ENCODE measurements at places on chromosomes 2 and 18. TPM values are rescaled to one million over a fixed set of nuclear protein-coding genes. Genes with fewer than 3 reads are reported as not detected.

GRCh38 chr18:49757513-49758262 lies 55.6 kb downstream of the ACAA2 start:
- no peak for DNase-seq
- H3K4me1 ChIP-seq: no peaks in the 10 kb centered on the region
- no peaks in the 10 kb centered on the region for H3K27me3 ChIP-seq
- no peak overlapping the region for H3K4me3 ChIP-seq
- no peak overlapping the region for H3K27ac ChIP-seq
- H3K36me3 ChIP-seq: no peaks in the 10 kb centered on the region

- peak; percentile 38 for DNase-seq
- no peak overlapping the region for H3K4me3 ChIP-seq
- H3K27ac ChIP-seq: no peak overlapping the region
These were observed 180.6 kb downstream of the FSIP2 start for GRCh38 chr2:185919155-185919554.

GRCh38 chr2:24115057-24115456 lies 8.1 kb downstream of the PFN4 start:
- DNase-seq: no peak
- H3K4me3 ChIP-seq: no peak overlapping the region
- H3K27me3 ChIP-seq: no peaks in the 10 kb centered on the region
- H3K36me3 ChIP-seq: no peaks in the 10 kb centered on the region
- no peaks in the 10 kb centered on the region for H3K4me1 ChIP-seq
- no peak overlapping the region for H3K27ac ChIP-seq

- H3K27ac ChIP-seq: no peak overlapping the region
- H3K4me1 ChIP-seq: no peaks in the 10 kb centered on the region
- no peak overlapping the region for H3K4me3 ChIP-seq
- H3K36me3 ChIP-seq: no peaks in the 10 kb centered on the region
- H3K27me3 ChIP-seq: no peaks in the 10 kb centered on the region
- DNase-seq: peak; percentile 76
These were observed 66.5 kb upstream of the THUMPD2 start for GRCh38 chr2:39845460-39846146.

GRCh38 chr2:67729474-67729873 lies 332.3 kb downstream of the ETAA1 start:
- DNase-seq: no peak
- no peak overlapping the region for H3K27ac ChIP-seq
- H3K27me3 ChIP-seq: no peaks in the 10 kb centered on the region
- no peaks in the 10 kb centered on the region for H3K36me3 ChIP-seq
- no peaks in the 10 kb centered on the region for H3K4me1 ChIP-seq

GRCh38 chr2:166700079-166700478 lies 188.2 kb upstream of the XIRP2 start:
- peak; percentile 60 for DNase-seq
- no peak overlapping the region for H3K4me3 ChIP-seq
- H3K36me3 ChIP-seq: no peaks in the 10 kb centered on the region
- no peak overlapping the region for H3K27ac ChIP-seq

GRCh38 chr2:186459009-186459408 lies 27.1 kb upstream of the ZC3H15 start:
- H3K36me3 ChIP-seq: no peaks in the 10 kb centered on the region
- H3K27me3 ChIP-seq: no peaks in the 10 kb centered on the region
- no peak overlapping the region for H3K4me3 ChIP-seq

PLA2R1 gene
- 8.3 TPM for total RNA-seq

DNA sequence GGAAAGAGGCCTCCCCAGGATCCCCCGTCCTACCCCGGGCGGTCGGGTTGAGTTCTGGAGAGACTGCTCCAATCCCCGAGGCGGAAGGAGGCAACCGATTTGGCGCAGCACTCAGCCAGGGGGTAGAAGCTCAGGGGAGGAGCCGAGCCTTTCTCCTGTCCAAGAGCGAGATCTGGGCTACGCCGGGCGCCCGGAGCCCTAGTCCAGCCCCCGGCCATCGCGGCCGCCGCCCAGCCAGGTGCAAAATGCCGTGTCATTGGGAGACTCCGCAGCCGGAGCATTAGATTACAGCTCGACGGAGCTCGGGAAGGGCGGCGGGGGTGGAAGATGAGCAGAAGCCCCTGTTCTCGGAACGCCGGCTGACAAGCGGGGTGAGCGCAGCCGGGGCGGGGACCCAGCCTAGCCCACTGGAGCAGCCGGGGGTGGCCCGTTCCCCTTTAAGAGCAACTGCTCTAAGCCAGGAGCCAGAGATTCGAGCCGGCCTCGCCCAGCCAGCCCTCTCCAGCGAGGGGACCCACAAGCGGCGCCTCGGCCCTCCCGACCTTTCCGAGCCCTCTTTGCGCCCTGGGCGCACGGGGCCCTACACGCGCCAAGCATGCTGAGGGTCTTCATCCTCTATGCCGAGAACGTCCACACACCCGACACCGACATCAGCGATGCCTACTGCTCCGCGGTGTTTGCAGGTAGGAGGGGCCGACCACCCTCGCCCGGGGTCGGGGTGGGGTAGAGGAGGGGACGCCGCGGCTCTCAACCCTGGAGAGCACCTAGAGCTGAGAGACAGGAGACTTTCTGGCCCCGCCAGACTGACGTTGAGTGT lies at the start of gene DYSF:
Gene DYSF (plus strand): TSS at position 158 of the 817 bp plus-strand sequence.
- no peaks in the 10 kb centered on the region for H3K36me3 ChIP-seq
- peaks cover 22% of the 10 kb centered on the region for H3K27me3 ChIP-seq
- no peaks in the 10 kb centered on the region for H3K4me1 ChIP-seq
- H3K27ac ChIP-seq: no peak within 1 kb of the TSS
- H3K4me3 ChIP-seq: peak within 1 kb of the TSS; percentile 27

DNA sequence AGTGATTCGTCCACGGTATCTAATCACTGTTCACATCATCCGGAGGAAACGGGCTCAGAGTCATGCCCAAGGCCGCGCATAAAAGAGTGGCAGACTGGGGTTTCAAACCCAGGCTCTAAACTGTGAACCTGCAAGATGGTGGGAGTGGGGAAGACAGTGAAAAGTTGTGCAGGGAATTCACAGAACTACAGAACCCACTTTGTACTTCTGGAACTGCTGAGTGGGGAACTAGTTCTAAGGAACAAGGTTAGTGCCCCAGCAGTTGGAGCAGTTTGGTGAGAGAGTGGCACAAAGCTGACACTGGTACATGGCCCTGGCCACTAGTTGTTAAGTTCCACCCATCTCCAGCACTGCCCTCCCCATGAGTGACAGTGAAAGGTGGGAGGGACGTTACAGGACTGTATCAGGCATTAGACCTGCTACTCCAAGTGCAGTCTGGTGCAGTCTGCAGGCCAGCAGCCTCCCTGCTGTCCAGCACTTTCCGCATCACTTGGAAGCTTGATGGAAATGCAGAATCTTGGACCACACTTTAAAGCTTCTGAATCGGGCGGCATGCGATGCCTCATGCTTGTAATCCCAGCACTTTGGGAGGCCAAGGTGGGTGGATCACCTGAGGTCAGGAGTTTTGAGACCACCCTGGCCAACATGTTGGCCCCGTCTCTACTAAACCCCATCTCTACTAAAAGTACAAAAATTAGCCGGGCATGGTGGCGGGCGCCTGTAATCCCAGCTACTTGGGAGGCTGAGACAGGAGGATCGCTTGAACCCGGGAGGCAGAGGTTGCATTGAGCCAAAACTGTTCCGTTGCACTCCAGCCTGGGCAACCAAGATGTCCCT lies 47.3 kb downstream of the C2orf42 start:
- peak overlapping the region; percentile 94 for H3K27ac ChIP-seq
- peak overlapping the region; percentile 56 for H3K4me3 ChIP-seq
- H3K36me3 ChIP-seq: no peaks in the 10 kb centered on the region
- DNase-seq: peak; percentile 36
- no peaks in the 10 kb centered on the region for H3K27me3 ChIP-seq

GRCh38 chr2:10863837-10864236 lies 47.9 kb upstream of the KCNF1 start:
- H3K27me3 ChIP-seq: peaks cover 22% of the 10 kb centered on the region
- DNase-seq: peak; percentile 12
- H3K4me3 ChIP-seq: no peak overlapping the region
- H3K27ac ChIP-seq: no peak overlapping the region

DNA sequence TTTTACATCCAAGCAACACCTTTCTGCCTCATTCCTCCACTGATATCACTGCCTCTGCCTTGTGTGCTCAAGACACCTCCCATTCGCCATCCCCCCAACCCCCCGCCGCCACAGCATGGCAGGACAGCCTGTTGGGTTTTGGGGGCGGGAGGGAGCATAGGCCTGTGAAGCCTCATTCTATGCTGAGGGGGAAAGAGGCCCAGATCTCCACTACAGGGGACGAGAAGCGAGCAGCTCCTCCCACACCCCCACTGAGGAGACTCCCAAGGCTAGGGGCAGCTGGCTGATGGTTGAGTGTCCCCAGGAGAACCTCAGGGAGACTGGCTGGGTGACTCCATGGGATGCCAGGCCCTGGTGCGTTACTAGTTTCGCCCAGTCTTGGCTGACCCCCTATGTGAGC lies 214.3 kb upstream of the SIX2 start:
- no peak for DNase-seq
- H3K36me3 ChIP-seq: no peaks in the 10 kb centered on the region
- no peak overlapping the region for H3K27ac ChIP-seq
- no peaks in the 10 kb centered on the region for H3K4me1 ChIP-seq

BMP10 gene
- total RNA-seq: not detected

DNA sequence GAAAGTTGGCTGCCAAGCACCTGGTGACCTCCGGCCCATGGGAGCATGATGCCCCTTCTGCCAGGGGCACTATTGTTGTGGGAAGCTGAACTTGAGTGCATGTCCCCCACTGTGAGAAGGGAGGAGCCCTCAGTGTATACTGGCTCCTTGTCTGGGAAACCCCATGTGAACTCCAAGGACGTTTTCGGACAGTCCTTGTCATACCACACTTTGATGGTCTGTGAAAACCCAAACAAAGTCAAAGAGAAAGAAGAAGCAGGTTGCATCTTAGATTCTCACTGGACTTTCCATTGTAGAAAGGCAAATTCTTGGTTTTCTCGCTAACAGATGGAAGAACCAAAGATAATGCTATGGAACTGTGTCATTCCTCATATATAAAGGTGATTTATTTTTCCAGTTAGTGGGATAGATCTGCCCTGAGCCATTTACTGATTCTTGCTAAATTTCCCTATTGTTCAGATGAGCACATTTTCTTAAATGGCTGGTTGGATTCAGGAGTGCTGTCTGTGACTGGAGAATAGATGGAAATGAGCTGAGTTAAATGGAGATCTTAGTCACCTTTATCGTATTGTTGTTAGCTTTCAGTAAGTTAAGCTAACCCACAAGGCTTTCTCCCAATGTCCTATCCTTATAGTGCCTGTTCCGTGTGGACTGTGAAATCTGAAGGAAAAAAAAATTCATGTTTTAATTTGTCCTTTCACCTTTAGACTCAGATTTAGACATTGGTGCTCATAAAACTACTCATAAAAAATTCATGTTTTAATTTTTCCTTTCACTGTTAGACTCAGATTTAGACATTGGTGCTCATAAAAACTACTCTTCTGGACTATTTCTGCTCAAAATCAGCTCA lies 166.6 kb downstream of the ACTR3 start:
- no peaks in the 10 kb centered on the region for H3K27me3 ChIP-seq
- H3K4me3 ChIP-seq: no peak overlapping the region
- no peak overlapping the region for H3K27ac ChIP-seq
- no peaks in the 10 kb centered on the region for H3K36me3 ChIP-seq

GRCh38 chr2:67719351-67719750 lies 322.2 kb downstream of the ETAA1 start:
- no peak overlapping the region for H3K4me3 ChIP-seq
- no peak for DNase-seq
- H3K27ac ChIP-seq: no peak overlapping the region
- H3K4me1 ChIP-seq: no peaks in the 10 kb centered on the region

GRCh38 chr2:138424436-138425140 lies 77.0 kb upstream of the SPOPL start:
- H3K4me1 ChIP-seq: peaks cover 4% of the 10 kb centered on the region
- no peaks in the 10 kb centered on the region for H3K27me3 ChIP-seq
- no peak overlapping the region for H3K4me3 ChIP-seq
- no peaks in the 10 kb centered on the region for H3K36me3 ChIP-seq

MAPK4 gene
- under 0.01 TPM for total RNA-seq

DNA sequence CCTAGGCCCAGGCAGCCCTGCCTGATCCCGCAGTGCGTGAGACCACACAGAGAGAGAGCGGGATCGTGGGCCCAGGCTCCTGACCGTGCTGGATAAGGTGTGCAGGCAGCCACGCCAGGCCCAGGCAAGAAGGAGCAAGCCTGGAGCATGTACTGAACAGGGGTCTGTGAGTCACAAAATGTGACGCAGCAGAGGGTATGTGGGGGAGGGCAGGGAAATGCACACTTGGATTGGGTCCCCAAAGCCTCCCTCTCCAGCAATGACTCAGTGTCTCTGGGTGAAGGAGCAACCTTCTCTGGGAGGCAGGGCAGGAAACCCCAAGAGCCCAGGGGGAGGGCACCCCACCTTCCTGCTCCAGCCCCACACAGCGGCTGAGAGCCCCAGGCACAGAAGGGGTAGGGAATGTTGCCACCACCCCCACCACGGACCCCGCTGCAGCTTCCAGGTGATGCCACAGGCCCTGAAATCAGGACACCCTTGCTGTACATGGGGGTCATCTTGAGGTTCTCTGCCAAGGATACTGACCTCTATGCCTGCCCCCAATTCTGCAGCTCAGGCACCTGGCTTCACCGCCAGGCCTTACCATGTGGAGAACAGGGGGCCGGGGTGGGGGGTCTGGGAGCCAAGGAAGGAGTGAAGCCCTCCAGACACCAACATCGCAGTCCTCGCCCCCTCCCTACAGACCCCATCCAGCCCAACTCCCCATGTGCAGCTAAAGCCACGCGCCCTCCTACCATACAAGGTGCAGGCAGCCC lies 1.3 kb upstream of the GPC1 start:
- H3K4me3 ChIP-seq: peak overlapping the region; percentile 68
- H3K27me3 ChIP-seq: no peaks in the 10 kb centered on the region
- H3K4me1 ChIP-seq: peaks cover 21% of the 10 kb centered on the region
- peak; percentile 95 for DNase-seq

- no peak overlapping the region for H3K4me3 ChIP-seq
- no peaks in the 10 kb centered on the region for H3K27me3 ChIP-seq
- peaks cover 10% of the 10 kb centered on the region for H3K4me1 ChIP-seq
- H3K36me3 ChIP-seq: no peaks in the 10 kb centered on the region
- DNase-seq: no peak
- no peak overlapping the region for H3K27ac ChIP-seq
These were observed 78.1 kb downstream of the IRS1 start for GRCh38 chr2:226721541-226721940.

GRCh38 chr2:221077799-221078198 lies 494.3 kb downstream of the EPHA4 start:
- no peaks in the 10 kb centered on the region for H3K36me3 ChIP-seq
- H3K4me1 ChIP-seq: no peaks in the 10 kb centered on the region
- no peak for DNase-seq
- H3K27me3 ChIP-seq: no peaks in the 10 kb centered on the region
- H3K27ac ChIP-seq: no peak overlapping the region

GRCh38 chr18:8711736-8712135 lies 6.4 kb downstream of the MTCL1 start:
- no peak for DNase-seq
- peaks cover 2% of the 10 kb centered on the region for H3K36me3 ChIP-seq
- H3K27ac ChIP-seq: no peak overlapping the region
- H3K4me3 ChIP-seq: no peak overlapping the region
- no peaks in the 10 kb centered on the region for H3K4me1 ChIP-seq
- H3K27me3 ChIP-seq: no peaks in the 10 kb centered on the region
